Endothelial cell (in vitro differentiated cells): ENCODE measurements at places on chromosomes 3 and 15. TPM values are rescaled to one million over a fixed set of nuclear protein-coding genes. Genes with fewer than 3 reads are reported as not detected.

Gene P2RY12
- total RNA-seq, result not detected

Gene REC114
- total RNA-seq, result not detected

Gene SH3GL3
- 9.4 TPM for total RNA-seq

Gene CCDC39
- total RNA-seq, result 0.46 TPM

Gene SLC24A5
- not detected for total RNA-seq

Gene BTLA
- not detected for total RNA-seq

Gene FAM81A
- total RNA-seq, result 0.23 TPM

Gene FOXB1
- total RNA-seq, result 6.7 TPM

Gene C2CD4B
- total RNA-seq, result 19.1 TPM

Gene ACVR2B
- 56.7 TPM for total RNA-seq

Gene ADAMTSL3
- 0.64 TPM for total RNA-seq

Gene CPEB1
- not detected for total RNA-seq

Gene PTX3
- total RNA-seq, result 0.13 TPM

Gene ZNF502
- 2.6 TPM for total RNA-seq

Gene LXN
- total RNA-seq, result 70.6 TPM

Gene CEP70
- total RNA-seq, result 12.3 TPM

Gene POPDC2
- 2.0 TPM for total RNA-seq

Gene MYO5C
- 22.9 TPM for total RNA-seq

Gene GATA2
- 37.9 TPM for total RNA-seq

Gene SACM1L
- total RNA-seq, result 46.8 TPM

Gene ANKUB1
- total RNA-seq, result not detected

Gene OR4M2
- total RNA-seq, result not detected
